ENCODE measurements at places on chromosomes 2 and 18.

DNA sequence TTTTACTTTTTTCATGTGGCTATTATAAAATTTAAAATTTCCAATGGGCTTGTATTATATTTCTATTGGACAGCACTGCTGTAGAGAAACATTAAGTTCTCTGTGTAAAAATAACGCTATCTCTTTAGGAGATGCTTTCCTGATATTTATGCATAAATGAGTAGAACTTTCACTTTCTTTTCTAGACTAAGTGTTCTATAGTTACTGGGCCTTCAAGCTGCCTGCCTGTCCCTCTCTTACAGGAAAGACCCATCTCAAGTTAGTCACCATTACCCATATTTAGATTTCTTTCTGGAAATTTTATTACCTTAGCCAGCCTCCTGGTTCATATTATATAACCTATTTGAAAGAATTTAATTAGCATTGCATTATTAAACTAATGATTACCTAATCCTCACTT is 4.8 kb downstream of the ITGA4 start:
- no peak for DNase-seq

DNA sequence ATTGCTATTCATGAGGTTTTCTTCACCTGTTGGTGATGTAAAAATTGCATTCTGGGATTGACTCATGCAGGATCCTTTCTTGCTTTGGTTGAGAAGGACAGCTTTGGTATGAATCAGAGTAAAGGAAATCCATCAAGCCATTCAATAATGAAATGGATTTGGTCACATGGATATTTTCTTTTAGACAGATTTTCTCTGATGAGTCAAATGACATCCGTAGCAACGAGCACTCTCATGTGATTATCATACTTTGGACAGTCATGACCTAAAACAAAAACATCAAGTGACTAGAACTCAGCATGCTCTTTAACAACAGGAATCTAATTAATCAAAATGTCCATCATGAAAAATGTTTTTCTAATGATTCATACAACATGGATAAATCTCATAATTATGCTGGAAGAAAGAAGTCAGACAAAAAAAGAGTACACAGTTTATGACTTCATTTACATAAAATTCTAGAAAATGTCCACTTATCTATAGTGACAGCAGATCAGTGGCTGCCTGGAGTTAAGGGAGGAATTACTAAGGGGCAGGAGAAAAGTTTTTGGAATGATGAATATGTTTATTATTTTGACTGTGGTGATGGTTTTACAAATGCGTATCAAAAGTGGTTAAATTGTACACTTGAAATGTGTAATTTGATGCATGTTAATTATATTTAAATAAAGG is 30.7 kb downstream of the TRAK2 start:
- no peak for DNase-seq

GRCh38 chr2:157727693-157728092 is 99.0 kb upstream of the ACVR1C start:
- no peak for DNase-seq

- DNase-seq: no peak
Observed at GRCh38 chr2:218990052-218990451, 3.2 kb downstream of the CRYBA2 start.

GRCh38 chr2:227782804-227783203 is 30.8 kb upstream of the CCL20 start:
- DNase-seq: no peak

GRCh38 chr2:60463249-60463648 is 90.2 kb downstream of the BCL11A start:
- no peak for DNase-seq

DNA sequence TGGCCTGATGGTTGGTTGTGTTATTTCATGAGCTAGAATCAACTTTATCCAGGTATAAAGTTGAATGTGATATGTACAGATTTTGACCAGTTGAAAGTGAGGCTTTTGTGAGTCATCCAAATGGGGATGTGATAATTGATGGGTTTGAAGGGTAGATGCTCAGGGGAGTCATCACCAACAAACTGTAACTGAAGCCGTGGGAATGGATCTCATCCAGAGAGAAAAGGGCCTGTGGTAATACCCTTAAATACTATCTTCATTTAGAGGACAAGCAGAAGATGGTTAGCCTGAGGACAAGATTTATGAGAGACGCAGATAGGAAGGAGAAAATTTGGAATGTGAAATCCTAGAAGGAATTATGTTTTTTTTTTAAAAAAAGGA is 90.5 kb upstream of the MYO3B start:
- no peak for DNase-seq

DNA sequence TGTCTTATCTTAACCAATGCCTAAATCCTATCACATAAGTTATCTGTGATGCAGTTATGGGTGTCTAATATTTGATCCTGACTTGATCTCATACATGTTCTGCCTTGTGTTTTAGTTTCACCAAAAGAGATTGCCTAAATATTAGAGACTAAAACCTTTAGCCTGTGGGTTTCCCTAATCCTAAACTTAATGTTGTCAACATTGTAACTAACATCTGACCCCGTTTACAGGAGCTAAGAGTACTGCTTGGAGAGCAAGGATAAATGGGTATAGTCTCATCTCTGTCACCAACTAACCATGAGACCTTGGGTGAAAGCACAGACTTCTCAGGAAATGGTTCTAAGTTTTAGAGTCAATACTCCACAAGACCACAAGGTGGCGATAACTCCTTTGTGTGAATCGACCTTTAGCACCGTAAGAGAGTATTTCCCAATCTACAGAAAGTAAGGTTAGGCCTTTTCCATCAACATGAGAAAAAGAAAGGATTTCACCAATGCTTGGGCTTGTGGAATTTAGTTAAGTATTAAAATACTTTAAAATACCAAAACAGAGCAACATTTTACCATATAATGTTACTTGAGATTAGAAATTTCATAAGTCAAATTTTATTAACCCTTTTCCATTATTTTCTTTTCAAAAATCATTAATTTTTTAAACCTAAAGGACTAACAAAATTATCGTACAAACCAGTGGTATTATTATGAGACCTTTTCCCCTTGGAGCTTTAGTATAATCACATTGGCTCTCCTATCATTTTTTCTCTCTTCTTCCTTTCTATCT is 60.5 kb downstream of the G6PC2 start:
- DNase-seq: peak; percentile 29

- DNase-seq: no peak
Observed at GRCh38 chr2:100009743-100010142, 132.6 kb downstream of the AFF3 start.

DNA sequence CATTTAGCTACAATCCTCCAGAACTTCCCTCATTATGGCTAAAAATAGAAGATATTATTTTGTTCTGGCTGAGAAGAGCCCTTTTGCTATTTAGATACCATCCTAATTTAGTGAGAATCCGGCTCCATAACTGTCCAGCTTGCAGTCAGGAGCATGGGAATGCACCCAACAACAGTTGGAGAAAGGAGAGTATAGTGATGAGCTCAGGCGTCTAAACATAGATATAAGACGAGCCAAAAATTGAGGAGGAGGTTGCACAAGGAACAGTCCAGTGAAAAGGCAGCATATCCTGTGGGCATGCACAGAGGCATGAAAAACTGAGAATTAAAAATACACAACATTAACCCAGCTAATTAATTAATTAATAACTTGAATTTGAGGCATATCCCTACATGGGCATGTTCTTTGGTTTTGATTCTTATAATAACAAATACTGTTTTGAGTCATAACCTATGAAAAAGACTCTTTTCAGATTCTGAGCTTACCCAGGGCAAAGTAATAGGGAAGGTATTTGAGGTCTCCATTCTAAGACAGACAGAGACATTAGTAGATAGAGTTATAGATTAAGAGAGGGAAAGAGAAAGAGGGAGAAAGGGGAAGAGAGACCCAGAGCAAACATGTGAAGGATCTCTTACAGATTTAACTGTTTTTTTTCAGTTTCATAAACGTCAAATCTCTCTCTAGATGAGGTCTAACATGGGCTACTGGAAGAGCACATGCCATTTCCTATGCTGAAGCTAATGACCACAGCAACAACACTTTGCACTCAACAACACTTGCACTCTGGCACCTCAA is 311.2 kb downstream of the OSR1 start:
- DNase-seq: peak; percentile 14

- no peak for DNase-seq
Observed at GRCh38 chr2:76572981-76573380, 862.3 kb upstream of the GCFC2 start.

DNA sequence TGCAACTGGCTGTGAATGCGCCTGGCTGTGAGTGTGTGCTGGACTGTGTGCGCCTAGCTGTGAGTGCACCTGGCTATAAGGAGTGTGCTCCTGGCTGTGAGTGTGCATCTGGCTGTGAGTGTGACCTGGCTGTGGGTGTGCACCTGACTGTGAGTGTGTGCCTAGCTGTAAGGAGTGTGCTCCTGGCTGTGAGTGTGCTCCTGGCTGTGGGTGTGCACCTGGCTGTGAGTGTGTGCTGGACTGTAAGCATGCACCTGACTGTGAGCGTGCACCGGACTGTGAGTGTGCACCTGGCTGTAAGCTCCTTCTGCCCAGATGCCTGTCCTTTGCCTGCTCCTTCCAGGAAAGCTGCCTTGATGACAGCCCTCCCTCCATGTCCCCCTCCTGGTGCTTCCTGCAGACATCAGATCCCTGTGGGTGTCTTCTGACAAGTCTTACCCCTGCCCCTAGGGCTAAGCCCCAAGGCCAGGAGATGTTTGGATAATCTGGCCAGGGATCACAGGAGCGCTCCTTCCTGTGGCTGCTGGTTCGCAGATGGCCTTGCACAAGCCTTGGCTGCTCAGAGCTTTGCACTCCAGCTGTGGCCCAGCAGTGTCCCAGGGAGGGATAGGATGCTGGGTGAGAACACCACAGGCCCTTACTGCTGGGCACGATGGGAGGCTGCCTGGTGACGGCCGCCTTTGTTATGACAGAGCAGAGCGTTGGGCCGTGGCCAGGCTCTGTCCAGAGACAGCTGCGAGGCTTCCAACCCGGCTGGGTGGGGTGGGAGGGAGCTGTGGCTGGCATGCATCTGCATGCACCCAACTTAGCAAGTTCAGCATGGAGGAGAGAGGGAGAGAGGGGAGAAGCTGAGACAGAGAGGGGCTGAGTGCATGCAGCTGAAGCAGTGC is 89.9 kb downstream of the GLI2 start:
- DNase-seq: no peak

GRCh38 chr2:204686406-204686805 is 141.1 kb downstream of the PARD3B start:
- DNase-seq: no peak

- no peak for DNase-seq
Observed at GRCh38 chr18:75211953-75212750, 1.6 kb downstream of the TSHZ1 start.

- DNase-seq: no peak
Observed at GRCh38 chr18:48826271-48826670, 124.5 kb downstream of the SMAD7 start.
